GOT3 (cell line): ENCODE measurements at places on chromosomes 1 and 21.
A peak's percentile ranks its signal among the peaks of the same experiment; 100 is the strongest.

DNA sequence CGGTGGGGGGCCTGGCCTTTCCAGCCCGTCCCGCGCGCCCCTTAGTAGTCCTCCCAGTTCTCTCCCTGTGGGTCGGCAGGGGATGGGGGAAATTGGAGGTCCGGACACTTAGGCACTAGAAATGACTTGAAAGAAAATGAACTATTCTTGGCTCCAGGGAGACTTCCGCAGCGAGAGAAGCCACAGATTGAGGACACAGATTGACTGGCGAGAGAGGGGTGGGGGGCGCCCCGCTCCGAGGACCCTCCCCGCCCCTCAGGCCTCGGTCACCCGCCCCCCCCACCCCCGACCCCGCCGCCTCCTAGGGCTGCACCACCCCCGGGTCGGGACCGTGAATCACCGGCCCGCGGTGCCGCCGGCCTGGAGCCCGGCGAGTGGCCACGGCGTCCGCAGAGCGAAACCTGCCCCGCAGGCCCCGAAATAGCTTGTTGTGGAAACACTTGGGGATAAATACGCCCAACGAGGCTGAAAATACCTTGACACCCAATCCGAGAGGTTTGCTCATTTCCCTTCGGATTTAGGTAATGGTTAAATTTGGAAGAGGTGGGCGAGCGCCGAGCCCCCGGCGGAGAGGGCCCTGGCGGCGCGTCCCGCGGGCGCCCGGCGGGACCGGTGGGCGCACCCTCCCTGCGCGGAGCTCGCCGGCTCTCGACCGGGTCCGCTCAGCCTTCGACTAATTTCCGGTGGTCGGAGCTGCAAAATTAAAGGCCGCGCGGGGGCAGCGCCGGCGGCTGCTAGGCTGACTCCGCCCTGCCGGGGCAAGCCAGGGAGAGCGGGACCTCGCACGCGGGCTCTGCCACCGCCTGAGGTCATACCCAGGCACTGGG, at the start of gene GFI1:
TSS of gene GFI1 (minus strand) at position 675 of the 827 bp plus-strand sequence. CDS start 3,438 bp downstream, outside the sequence.
- no peak for DNase-seq

DNA sequence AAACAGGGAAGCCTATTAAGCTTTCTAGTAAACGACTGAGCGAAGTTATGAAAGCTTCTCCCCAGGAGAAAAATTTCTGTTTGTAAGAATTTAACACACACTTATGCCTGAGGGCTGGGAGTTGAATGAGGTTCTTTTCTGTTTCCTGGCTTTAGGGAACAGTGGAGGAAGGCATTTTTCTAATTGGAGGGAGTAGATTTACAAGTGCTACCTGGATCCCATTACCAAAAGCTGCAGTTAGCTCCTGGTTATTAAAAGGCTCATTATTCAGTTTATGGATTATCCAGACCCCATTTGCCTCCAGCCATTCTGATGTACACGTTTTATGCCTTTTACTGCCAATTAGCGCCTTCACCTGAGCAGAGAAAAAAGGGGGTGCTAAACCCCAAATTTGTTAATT, 7.5 kb downstream of the ST6GALNAC3 start:
- no peak for DNase-seq

GRCh38 chr1:45493116-45493697, 2.2 kb upstream of the TESK2 start:
- DNase-seq, result no peak

DNA sequence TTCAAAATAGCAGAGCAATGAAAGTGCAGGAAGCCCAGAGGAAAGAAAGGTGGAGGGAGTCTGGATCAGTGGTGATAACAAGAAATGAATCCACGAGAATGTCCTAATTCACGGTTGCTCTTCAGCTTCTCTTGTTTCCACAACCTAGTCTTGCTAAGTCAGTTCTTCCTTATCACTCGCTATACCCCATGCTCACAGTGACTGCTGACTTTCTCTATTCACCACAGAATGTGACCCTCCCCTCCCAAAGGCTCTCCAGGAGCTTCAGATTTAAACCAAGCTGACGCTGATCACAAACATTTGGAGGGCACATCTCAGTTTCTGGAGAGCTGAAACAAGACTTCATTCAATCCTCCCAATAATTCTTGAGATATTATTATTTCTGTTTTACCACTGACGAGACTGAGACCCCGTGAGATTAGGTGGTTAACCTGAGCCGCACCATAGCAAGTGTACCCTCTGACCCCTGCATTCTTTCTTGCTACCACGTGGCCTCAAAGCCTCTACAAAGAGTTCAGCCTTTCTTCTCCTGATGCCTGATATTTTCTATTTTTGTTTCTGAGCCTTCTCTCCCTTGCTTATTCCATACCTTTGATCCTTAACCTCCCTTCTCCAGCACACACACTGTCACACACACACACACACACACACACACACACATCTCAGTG, 10.7 kb upstream of the CCN1 start:
- no peak for DNase-seq

- no peak for DNase-seq
These were observed 8.4 kb downstream of the MX2 start for GRCh38 chr21:41369920-41370839.

- DNase-seq, result no peak
These were observed 86.3 kb downstream of the ACBD6 start for GRCh38 chr1:180415985-180416633.

DNA sequence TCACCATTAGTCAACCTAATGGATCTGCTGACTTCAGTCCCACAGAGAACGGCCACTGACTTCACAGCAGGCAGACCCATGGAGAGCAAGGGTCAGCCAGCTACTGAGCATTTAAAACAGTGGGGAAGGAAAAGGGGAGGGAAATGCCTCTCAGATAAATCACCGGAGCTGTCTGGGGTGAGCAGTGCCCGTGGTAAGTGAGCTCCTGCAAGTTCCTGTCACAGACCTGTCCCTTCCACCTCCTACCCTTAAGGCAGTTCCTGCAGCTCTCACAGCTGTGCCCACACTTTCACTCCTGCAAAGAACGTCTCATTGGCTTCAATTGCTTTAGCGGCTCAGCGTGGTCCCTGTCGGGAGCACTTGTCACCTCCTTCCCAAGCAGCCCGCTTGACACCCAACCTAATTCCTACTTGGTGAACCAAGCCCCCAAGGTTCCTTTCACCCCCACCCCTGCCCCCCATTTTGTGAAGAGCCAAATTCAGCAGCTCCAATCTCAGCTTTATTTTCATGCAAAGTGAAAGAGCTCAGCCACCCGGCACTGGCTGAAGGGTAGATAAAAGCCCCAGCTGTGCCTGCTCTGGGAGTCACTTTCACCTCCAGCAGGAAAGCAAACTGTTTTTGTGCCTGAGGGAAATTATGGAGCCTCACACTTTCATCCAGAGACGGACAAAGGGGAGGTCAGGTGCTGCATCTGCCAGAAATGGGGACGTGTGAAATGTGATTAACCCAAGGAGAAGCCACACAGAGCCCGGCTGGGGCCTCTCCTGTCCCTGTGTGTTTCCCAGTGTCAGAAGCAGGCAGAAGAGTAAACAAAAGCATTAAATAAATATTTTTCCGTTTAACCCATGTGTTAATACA, 306.2 kb downstream of the TTLL7 start:
- DNase-seq, result no peak

GRCh38 chr1:71041806-71042205, 5.8 kb downstream of the PTGER3 start:
- DNase-seq, result no peak

GRCh38 chr1:149997585-149998262, 12.8 kb downstream of the OTUD7B start:
- DNase-seq, result no peak

GRCh38 chr21:31218830-31219608, 125.0 kb downstream of the TIAM1 start:
- no peak for DNase-seq

DNA sequence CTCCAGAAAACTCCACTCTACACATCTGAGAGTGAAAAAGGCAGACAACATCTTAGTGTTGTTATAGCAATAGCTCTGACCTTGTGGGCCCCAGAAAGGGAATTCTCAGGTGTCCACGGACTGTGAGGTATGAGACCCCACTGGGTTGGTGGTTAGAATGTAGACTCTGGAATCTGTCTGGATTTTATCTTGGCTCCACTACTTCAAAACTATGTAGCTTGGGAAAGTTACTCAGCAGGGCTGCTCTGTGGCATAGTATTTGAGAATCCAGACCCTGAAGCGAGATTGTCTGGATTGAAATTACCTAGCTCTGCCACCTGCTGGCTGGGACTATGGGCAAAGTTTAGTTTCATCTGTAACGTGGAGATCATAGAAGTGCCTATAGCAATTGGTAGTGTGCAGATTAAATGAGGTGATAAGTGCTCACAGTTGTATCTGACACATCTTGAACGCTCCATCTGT, 25.8 kb downstream of the PRDM2 start:
- DNase-seq, result no peak

GRCh38 chr21:41678924-41679318, 87.9 kb downstream of the RIPK4 start:
- peak; percentile 80 for DNase-seq

DNA sequence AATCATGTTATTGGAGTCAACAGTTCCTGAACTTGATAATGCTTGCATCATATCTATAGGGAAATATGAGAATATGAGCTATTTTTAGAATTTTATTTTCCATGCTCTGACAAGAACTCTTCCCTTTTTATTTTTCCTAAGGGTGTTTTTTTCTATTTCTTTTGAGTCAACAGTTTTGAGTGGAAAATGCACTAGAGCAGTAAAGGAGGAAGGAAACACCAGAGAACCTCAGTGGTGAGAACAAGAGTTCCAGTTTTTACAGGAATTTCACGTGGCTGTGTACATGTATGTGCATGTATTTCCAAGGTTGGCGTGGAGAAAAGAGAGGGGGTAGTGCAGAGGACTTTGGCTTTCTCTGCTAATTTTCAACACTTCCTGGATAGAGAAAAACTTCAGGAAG, 63.6 kb upstream of the TNFSF18 start:
- no peak for DNase-seq

GRCh38 chr1:184408580-184408979, 21.8 kb downstream of the C1orf21 start:
- no peak for DNase-seq

GRCh38 chr1:213192026-213192425, 141.0 kb downstream of the RPS6KC1 start:
- DNase-seq, result no peak

DNA sequence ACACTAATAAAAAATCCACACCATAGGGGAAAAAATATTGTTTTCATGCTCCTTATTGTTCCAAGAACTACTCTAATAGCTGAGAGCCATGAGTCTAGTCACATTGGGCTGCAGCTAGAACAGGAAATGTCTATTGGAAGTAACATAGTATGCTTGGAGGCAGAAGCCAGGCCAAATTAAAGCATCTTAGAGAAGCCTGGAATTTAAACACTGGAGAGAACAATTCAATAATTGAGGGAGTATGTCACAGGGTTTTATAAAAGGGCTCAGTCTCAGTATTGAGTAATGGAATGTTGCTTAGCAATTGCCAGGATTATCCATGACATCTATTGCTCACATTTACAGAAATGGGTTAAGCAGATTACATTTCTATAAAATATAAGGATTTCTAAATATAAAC, 471.3 kb downstream of the LMO4 start:
- DNase-seq, result no peak
